ENCODE measurements at places on chromosomes 5 and 9.

DNA sequence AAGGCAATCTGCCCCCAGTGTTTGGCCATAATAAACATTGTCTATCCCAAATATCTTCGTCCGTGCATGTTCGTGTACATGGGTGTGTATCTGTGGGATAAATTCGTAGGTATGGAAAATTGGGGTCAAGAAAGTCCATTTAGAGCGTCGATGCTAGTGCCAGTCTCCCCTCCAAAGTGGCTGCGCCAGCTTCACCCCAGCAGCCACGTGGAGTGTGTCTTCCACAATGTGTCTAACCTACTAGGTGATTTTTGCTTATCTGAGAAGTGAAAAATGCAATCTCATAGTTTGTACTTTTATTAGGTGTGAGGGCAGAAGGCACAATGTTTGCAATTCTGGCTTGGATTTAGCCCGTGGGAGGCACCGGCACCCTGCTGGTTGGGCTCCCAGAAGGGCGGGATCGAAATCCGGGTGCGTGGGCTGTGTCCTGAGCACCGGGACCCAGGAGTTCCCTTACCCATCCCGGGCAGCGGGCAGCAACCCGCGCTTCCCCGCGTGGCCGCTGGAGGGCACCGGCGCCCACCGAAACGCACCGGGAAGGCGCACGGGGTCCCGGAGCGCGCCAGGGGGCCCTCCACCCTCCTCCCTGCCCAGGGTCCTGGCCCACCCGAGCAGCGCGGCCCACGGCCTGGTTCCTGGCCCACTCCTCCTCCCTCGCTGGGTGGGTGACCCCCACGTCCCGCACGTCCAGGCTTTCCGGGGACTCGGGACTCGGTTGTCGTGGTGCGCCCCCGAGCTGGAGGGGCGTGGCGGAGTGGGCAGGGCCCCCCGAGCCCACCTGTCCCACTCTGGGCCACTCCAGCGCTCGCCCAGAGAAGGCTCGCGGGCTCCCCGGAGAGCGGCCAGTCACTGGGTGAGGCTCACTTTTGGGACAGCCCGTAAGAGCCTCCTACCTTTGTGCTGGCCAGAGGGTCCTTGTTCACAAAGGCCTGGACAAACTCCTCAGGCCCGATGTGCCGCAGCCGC, 55.4 kb upstream of the RNF130 start:
- DNase-seq = peak; percentile 20

DNA sequence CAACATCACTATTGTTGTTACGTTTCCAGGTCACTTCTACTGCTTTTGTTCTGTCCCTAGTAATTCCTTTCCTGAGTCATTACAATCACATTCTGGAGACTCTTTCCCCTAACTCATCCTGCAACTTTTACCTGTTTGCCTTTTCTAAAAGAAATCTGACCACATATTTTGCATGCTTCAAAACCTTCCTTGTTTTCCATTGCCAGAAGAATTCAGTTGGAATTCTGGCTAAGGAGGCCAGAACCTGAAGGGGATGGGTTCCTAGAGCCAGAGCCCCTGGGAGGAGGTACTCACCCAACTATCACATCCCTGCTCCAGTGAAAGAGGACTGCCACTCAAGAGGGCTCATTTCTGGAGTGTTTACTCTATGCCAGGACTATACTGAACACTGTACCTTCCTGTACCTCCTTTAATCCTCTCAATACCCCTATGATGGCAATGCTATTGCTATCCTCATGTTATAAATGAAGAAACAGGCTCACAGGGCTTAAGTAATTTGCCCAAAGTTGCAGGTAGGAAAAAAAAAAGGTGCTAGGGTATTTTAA, 42.8 kb upstream of the MAST4 start:
- DNase-seq = no peak

DNA sequence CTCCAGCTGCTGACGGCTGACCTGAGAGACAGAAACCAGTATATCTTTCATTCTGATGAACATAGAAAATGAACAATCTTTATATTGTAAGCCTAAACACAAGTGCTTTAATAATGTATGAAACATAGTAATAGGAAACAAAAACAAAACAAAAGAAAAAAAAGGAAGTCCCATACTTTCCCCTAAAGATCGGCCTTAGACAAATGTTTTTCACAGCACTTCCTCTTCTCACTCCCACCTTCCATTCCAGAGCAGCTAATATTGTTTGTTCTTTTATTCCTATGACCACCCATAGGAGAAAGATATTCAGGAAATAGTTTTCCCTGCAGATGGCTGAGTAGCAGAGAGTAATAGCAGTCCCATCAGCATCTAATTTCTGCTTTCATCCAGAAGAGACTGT, 194.4 kb upstream of the SLC27A6 start:
- DNase-seq = no peak

GRCh38 chr5:62779010-62779422, 200.4 kb downstream of the LRRC70 start:
- DNase-seq = peak; percentile 41

DNA sequence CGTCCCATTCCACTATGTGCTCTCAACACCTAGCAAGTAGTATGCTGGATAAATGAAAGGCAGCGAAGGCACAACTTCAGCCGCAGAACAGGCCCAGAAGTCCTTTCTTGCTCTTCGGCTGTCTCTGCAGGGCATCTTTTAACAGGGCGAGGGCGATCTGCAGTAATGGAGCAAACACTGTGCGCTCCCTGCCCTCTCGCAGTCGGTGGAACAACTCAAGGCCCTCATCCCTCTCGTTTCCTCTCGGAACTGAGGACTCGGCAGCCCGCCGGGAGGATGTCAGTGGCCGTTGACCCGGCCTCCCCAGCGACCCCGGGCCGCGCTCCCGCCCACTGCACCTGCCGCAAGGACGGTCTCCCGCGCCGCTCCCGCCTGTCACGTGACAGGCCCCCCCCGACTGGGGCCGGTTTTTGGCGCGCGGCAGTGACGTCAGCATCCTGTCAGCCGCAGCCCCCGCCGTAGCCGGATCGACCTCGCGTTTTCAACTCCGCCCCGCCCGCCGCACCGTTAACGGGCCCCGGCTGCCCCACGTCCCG, 1.1 kb downstream of the ZNF367 start:
- DNase-seq = peak; percentile 88

DNA sequence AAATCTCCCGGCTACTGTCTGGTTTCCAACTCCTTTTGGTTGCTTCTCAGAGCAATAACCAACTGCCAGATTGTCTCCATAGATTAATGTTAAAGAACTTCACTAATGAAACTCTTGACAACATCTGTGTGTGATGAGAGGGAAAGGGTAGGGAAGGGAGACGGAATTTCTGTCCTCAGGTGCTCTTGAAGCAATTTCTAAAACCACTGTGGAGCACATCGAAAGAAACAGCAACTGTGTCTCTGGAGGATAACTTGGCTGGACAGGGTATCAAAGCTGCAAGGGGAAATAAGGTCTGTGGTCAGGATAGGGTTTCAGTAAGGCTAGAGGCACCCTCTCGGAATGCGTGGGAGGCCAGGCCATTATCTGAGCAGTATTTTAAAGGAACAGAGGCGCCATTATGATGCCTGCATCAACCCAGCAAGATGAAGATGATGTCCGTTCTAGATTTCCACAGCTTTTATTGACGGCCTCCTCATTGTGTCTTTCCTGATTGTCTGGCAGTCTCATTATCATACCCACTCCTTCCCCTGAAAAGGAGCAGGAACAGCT, 76.6 kb downstream of the RORB start:
- no peak for DNase-seq

GRCh38 chr9:4547016-4547415, 56.7 kb downstream of the SLC1A1 start:
- no peak for DNase-seq

- DNase-seq = no peak
Measured at GRCh38 chr5:35877655-35878054, 21.0 kb downstream of the IL7R start.

DNA sequence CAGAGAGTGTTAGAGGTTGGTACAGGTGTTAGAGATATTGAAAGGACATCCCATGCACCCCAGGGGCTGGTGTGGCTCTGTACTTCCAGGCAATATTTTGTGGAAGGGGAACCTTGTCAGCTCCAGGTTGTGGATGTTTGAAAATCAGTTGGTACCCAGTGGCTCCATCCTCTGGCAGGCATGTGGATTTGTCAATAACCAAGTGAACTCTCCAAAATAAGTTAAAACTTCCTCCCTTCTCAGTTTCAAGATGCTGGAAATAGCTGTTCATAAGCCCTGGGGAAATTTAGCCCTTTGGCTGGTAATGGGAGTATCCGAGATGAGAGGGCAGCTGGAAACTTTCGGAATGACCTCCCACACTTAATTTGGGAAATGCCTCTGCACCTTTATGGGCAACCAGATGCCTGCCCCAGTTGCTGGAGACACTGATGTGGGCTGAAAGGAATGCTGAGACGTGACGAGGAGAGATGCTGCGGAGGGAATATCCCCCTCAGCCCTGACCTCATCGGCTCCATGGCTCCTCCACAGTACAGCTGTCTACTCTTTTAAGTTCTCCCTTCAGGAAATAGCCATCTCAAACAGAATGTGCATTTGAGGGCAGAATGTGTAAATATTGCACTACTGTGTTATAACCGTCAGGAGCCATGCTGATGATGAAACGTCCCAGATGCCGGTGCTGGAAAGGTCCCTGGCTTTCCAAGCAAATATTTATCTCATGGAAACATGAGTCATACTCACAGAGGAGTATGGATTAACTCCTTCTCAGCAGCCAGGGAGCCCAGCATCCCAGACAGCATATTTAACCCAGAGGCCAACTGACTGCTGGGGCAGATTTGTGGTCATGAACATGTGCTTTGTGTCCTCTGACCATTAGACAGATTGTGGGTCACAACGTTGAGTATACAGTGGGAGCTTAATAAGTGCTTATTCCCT, 29.5 kb downstream of the TGFBI start:
- DNase-seq = no peak

GRCh38 chr9:108443019-108443633, 412.7 kb downstream of the ACTL7B start:
- DNase-seq = no peak

- peak; percentile 71 for DNase-seq
Measured at GRCh38 chr9:89408628-89409101, 89.2 kb downstream of the SEMA4D start.

GRCh38 chr5:144248015-144248414, 77.3 kb downstream of the KCTD16 start:
- DNase-seq = no peak

GRCh38 chr5:176353533-176353932, 8.0 kb downstream of the KIAA1191 start:
- DNase-seq = no peak

GRCh38 chr9:12702160-12702758, 9.1 kb downstream of the TYRP1 start:
- DNase-seq = no peak

Measured in CD4-positive, alpha-beta T cell treated with Interleukin-4 for 1 hour (primary cell).